ENCODE measurements at places on chromosomes 11 and 22.

- DNase-seq: no peak
Observed at GRCh38 chr11:122808478-122808869, 29.8 kb upstream of the CRTAM start.

- no peak for DNase-seq
Observed at GRCh38 chr22:30185129-30185528, 61.4 kb downstream of the LIF start.

DNA sequence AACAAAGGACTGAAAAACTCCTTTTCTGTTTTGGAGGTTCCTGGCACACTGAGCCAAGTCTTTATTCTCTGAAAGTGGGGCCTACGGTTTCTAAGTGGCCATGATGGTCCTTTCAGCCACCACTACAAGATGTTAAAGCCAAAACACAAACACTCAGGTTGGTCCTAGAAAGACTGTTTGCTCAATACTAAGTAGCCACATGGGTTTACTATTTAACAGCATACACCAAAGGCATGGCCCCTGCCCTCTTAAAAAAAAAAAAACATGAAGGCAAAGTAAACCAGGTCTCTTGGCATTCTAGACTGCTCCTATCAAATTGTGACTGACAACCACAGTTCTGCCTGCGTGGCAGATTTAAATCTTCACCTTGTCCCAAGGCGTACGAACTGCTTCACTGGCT, 123.6 kb upstream of the BID start:
- no peak for DNase-seq

- no peak for DNase-seq
Observed at GRCh38 chr11:120540744-120541465, 29.4 kb downstream of the GRIK4 start.
